ENCODE measurements at places on chromosomes 11 and 22.

- DNase-seq, result no peak
Observed at GRCh38 chr22:47794851-47795250, 1032.4 kb downstream of the TBC1D22A start.

GRCh38 chr11:29293825-29294224 is 723.0 kb downstream of the KCNA4 start:
- DNase-seq, result no peak

GRCh38 chr11:117641008-117641915 is 155.8 kb downstream of the DSCAML1 start:
- DNase-seq, result no peak

GRCh38 chr11:104776501-104777170 is 121.6 kb downstream of the CASP12 start:
- DNase-seq, result no peak

DNA sequence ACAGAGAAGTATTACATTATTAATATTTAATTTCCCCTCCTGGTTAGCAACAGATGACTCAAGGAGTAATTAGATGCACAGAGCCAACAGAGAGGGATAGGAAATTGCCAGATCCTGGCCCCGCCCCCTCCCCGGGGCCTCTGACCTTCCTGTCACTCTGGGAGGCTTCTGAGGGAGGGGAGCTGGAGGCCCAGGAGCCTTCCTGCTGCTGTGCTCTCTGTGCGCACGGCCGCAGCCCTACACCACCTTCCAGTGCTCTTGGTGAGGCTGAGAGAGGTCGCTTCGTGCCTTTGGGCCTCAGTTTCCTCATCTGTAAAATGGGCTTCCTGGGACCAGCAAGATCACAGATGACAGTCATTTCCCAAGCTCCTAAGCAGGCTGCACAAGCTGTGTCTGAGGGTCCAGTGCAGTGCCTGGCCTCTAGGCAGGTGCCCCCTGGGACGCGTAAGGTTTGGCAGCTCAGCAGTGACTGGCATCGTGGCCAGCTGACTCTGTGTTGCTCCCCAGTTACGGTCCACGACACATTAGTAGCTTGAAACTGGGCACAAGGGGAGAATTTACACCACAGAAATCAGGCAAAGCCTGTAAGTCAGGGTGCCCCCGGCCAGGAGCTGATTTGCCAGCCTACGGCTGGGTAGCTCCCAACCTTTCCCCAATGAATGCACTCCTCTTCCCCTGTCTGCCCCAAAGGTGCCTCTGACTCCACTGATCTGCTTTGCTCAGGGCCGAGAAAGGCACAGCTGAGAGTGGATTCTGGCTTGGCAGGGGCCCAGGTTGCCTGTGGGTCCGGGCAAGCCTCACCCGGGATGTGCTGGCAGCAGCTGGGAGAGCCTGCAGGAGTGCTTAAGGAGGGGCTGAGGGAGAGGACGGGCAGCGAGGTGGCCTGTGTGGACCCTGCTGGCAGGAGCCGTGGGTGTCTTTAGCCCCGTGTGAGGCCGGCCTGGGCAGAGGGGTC is 2.3 kb downstream of the ADORA2A start:
- no peak for DNase-seq

DNA sequence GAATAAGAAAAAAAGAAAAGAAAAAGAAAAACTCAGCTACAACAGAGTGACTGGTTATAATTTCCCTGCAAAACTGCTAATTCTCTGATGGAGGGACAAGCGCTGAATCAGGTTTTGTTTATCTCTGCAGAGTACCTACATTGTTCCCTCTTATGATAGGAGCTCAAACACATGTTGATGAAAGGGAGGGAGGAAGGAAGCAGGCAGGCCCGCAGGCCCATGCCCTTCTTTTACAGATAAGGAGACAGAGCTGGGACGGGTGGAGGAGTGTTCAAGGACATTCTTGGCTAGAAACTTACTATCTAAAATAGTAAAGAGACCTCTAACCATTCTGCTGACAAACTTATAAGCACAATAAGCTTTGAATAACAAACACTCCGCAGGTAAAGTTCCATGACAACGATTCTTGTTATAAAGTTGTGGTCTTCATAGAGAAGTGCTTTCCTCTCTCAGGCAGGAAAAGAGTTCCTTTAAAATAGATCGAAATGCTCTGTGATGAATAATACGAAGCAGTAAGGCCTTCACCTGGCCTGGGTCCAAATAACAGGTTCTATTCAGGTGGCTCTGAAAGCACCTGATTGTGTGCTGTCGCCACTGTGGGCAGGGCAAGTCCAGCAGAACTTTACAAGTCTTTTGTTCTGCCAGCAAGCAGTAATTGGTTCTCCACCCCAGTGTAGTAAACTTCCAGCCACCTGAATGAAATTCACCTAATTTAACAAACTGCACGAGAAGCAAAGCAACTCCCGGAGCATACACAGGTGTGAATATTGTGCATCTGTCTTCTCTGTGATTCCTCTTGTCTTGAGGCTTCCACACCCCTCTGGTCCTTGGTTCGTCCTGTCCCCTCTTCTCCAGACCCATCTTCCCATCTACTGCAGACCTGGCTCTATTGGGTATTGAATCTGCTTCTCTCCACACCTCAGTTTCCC is 15.3 kb upstream of the MICAL2 start:
- DNase-seq, result no peak

- DNase-seq, result no peak
Observed at GRCh38 chr11:61650781-61651571, 29.2 kb upstream of the DAGLA start.

DNA sequence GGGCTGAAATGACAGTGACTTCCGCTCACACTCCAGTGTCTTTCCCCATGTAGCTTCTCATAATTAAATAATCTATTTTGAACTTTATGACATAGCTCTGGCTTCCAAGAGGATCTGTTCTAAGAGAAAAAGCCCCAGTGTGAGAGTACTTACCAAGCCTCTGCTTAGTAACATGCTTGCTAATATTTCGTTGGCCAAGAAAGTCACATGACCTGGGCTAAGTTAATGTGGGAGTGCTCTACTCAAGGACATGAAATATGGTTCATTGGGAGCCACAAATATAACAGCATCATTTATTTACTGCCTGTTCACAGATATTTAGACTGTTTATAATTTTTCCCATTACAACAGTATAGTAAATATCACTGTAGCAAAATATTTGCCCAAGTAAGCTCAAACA is 42.5 kb downstream of the CCDC73 start:
- DNase-seq, result no peak

- DNase-seq, result peak; percentile 46
Observed at GRCh38 chr22:40348025-40348658, 1.8 kb downstream of the ADSL start.

DNA sequence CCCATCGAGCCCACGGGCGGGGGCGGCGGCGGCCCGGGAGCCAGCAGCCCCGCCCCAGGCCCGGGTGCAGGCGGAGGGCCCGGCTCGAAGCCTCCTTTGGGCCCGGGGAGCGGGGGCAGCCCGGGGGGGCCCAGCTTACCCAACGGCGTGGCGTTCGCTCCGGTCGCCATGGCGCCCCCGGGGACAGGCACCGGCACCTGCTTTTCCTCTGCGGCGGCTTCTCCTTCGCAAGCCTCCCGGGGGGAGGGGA is 194 bp downstream of the SF1 start:
- DNase-seq, result no peak

DNA sequence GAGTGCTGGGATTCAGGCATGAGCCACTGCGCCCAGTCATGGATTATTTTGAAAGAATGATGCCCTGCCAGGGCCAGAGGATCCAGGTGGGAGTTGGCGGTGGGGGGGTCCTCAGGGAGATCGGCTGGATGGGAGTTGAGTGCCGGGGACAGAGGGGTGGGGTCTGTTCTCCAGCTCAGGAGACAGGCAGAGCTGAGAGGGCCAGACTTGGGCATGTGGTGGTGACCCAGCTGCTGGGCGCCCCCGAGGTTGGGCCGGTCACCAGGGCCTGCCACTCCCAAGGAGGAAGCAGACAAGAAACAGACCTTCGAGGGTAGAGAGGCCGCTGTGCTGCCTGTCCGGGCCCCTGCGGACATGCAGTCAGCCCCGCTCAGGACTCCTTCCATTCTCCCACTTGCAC is 11.8 kb upstream of the PRODH start:
- no peak for DNase-seq

- DNase-seq, result no peak
Observed at GRCh38 chr11:79018371-79018849, 422.4 kb downstream of the TENM4 start.

GRCh38 chr22:28506150-28506535 is 173.5 kb downstream of the TTC28 start:
- DNase-seq, result no peak

GRCh38 chr22:22454997-22455396 is 53.5 kb downstream of the ZNF280B start:
- no peak for DNase-seq

DNA sequence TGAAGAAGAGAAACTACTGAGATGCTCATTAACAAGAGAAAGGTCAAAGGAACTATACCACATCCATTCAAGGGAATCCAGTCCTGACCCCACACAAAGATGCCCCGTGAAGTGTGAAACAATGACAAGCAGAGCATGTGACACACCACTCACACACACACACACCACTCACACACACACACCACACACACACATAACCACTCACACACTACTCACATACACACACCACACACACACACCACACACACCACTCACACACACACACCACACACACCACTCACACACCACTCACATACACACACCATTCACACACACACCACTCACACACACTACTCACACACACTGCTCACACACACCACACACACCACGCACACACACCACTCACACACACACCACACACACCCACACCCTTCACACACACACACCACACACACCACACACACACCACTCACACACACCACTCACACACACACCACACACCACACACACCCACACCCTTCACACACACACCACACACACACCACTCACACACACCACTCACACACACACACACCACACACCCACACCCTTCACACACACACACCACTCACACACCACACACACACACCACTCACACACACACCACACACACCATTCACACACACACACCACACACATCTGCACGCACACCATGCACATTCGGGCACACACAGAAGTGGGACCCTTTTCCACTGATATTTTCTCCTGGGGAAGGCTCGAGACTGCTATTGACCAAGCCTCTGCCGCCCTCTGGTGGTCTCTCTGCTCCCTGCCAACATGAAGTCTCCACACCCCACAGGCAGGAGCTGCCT is 32.0 kb upstream of the COMT start:
- DNase-seq, result peak; percentile 80

GRCh38 chr11:100397401-100397800 is 289.7 kb upstream of the ARHGAP42 start:
- DNase-seq, result no peak

- DNase-seq, result peak; percentile 55
Observed at GRCh38 chr11:848380-848931, 5.8 kb downstream of the TSPAN4 start.

GRCh38 chr22:18056807-18057474 is 20.8 kb upstream of the PEX26 start:
- no peak for DNase-seq

DNA sequence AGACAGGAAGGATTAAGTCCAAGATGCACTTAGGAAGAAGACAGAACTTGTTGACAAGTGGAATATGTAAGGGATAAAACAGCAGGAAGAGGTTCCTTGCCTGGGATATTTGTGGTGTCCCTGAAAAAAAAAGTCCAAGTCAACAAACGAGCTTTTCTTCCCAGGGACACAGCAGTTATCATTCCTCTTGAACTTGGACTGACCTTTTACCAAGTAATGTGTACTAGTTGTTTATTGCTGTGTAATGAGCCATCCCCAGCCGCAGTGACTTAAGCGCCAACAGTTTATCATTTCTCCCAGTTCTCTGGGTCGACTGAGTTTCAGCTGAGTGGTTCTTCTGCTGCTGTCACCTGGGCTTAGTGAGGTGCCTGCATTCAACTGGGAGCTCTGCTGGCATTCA is 37.0 kb downstream of the KREMEN1 start:
- no peak for DNase-seq

DNA sequence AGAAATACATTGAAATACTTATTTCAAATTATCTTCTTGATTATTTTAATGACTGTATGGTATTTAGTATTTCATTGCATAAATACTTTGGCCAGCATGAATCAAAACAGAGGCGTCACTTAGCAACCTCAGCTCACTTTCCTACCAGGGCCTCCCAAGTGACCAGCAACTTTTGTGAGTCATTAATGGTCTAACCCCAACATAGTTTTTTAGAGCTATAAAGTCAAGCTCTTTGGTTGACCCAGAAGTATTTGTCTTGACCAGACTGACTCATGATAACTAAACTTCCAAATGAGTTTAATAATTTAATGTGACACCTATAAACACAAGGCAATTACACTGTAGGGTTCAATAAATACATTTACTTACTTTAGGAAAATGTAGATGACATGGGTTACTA is 27.9 kb upstream of the RBMXL2 start:
- no peak for DNase-seq

GRCh38 chr11:103315248-103315647 is 206.0 kb downstream of the DYNC2H1 start:
- DNase-seq, result no peak

DNA sequence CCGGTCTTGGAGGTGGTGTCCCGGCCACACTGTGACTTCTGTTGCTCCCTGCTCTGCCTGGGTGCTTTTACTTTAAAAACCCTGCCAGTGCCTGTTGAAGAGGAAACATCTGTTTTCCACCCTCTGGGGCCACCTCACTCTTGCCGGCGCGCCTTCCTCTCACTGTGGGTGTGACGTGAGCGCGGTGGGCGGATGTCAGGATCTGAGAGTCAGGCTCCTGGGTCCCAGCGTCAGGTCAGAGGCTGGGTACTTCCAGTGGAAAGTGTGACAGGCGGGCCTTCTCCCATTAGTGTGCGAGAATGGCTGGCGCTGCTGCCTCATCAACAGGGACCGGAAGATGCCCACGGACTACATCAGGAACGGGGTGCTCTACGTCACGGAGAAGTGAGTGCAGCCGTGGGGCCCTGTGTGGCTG is 54.2 kb downstream of the GRAMD4 start:
- peak; percentile 77 for DNase-seq

DNA sequence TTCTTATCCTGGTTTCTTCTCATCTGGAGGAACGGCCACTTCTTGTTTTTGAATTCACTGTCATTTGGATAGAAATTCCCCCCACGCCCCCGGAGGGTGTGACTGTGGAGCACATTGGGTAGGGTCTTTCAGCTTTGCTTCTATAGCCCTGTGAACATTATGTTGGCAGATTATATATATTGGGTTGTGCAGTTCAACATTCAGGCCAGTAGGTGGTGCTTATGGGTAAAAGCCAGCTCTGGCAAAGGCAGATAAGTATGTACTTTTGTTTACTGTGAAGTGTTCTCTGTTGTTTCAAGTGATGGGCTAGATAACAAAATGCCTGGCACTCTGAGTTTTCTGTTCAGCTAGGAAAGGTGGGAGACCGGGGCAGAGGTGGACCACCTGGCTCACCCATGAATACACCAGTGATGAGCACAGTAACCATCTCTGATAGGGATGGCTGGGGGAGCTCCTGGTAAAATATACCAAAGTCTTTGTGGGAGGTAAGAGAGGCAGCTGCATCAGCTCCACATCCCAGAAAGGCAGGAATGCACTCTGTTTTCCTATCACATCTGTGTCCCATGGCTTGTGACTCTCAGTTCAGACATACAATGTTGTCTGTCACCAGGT is 1348.2 kb upstream of the RAG2 start:
- no peak for DNase-seq
